Tibial nerve (tissue), 4 donors: ENCODE measurements at places on chromosomes 12 and 14. TPM values are rescaled to one million over a fixed set of nuclear protein-coding genes. Genes with fewer than 3 reads are reported as not detected.

DNA sequence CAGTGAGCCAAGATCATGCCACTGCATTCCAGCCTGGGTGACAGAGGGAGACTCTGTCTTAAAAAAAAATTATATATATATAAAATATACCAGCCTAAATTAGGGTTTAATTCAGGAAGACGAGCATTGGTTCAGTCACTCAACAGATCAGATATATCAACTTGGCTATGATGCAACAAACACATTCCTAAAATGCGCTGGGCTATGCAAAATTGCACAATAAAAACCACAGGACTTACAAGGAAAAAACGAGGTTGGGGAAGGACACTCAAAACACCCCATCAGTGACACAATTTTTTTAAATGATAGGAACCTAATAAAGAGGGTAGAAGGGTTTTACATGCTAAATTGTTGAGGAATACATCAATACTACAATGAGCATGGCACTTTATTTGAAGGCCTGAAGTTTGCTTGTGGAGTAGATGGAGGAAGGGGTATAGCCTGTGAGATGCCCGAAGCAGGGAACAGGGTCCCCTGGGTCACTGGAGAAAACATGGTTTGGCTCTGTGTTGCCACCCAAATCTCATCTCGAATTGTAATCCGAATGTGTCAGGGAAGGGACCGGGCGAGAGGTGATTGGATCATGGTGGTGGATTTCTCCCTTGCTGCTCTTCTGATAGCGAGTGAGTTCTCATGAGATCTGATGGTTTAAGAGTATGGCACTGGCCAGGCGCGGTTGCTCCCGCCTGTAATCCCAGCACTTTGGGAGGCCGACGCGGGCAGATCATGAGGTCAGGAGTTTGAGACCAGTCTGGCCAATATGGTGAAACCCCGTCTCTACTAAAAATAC is 71.2 kb downstream of the TNFAIP2 start:
- DNase-seq = peak; percentile 49

GRCh38 chr14:92035890-92036289 is 4.0 kb downstream of the TRIP11 start:
- DNase-seq = no peak

- no peak for DNase-seq
These were observed 29.7 kb downstream of the NOS1 start for GRCh38 chr12:117331691-117332090.

Gene GPR68
- 0.44 TPM for total RNA-seq

Gene CTDSP2
- 125 TPM for total RNA-seq

DNA sequence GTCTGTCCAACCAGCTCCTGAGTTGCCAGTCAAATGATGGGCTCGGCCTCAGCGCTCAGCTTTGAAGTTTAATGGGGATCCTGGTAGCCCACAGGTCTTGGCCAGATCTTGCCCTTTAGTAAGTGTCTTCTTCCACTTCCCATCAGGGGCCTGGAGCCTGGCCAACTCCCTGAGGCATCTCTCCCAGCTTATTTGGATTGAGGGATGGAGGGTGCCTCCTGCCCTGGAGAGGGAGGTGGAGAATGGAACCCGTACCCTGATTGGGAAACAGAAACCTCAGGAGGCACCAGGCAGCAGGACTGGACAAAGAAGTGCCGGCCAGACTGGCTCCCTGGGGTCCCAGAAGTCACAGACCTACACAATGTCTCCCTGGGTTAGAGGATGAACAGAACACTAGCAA is 40.5 kb upstream of the LTBP2 start:
- no peak for DNase-seq

DNA sequence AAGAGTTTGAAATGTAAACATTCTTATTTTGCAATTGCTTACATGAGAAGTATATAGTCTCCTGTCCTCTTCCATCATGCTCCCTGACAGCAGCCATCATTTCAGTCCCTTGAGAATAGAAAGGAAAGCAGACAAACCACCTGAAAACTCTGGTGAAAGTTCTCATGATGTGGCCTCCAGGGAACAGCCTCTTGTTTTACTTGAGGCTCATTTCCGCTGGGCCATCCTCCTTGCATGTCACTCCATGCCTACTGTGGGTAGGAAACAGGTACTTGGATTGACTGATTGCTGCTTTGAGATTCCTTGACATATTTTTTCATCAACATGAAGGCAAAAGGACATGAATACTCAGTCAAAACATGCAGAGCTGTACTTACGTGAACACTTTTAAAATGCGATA is 6.0 kb downstream of the SYT1 start:
- DNase-seq = no peak

DNA sequence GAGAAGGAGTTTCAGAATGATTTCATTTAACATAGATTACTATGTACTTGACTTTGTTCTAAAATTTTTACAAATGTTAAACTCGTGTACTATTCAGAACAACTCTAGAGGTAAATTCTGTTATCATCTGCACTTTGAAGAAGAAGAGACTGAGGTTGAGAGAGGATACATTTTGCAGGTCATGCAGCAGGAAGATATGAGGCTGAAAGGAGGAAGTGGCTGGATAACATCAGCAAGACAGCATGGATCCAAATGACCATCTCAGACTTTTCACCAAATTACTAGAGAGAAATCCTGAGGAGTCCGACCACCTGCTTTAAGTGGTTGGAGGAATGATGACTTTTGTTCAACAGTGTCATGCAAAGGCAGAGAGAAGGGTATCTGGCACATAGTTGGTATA is 84.9 kb downstream of the ASCL4 start:
- no peak for DNase-seq

DNA sequence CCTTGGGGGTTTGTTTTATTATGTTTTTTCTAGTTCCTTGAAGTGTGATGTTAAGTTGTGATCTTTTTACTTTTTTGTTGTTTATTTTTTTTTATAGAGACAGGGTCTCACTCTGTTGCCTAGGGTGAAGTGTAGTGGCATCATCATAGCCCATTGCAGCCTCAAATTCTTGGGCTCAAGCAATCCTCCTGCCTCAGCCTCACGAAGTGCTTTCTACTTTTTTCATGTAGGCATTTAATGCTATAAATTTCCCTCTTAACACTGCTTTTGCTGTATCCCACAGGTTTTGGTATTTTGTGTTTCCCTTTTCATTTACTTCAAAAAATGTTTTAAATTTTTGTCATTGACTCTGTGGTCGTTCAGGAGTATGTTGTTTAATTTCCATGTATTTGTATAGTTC is 26.6 kb upstream of the PRPF39 start:
- DNase-seq = no peak

Gene DAO
- not detected for total RNA-seq

- DNase-seq = peak; percentile 21
These were observed 343.2 kb downstream of the PDZRN4 start for GRCh38 chr12:41531147-41531829.

DNA sequence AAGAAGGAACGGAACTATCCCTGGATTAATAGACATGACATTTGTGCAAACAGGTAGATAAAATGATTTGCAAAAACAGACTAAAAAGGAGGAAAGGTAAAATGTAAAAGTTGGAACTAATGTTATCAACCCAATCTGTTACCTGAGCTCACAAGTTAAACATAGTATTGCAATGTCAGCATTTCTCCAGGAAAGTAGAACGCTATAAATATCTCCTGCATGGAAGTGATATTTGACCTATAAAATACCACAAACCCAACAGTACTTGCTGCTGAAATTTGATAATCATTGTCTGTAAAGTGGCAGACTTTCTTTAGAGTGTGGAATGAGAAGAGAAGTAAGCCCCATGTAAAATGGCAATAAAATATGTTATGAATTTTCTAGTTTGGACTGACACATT is 1435.7 kb downstream of the LRFN5 start:
- no peak for DNase-seq

Gene TCP11L2
- 28.6 TPM for total RNA-seq

GRCh38 chr14:49954171-49954631 is 61.3 kb downstream of the ARF6 start:
- no peak for DNase-seq

DNA sequence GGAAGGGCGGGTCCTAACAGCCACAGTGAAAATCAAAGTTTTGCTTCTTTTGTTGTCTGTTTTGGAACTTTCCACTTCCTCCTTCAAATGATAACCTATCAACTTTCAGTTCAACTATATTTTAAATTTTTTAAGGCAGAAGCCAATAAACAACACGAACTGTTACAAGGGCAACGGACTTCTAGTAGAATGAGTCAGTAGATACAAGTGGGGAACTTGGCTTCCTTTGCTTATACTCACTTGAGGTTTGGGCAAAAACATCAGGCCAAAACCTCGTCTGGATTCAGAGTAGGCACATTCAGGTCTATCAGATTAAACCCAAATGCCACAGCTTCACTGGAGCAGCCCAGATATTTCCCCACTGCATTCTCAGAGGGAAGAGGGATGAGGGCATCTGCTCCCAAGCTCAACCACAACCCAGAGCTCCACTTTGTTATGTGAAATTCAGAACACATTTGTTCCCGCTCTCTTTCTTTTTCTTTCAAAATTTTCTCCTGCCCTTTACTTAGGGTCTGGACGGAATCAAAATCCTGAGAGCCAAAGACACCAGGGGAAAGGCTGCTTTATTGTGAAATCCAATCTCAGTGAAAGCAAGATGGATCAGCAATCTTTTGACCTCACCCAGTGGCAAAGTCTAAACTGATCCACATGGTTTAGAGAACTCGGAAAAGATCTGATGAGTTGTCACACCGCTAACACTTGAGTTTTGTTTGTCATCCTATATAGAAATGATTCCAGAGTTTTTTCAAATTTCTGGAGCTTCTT is 152.5 kb upstream of the BTG1 start:
- DNase-seq = peak; percentile 24

- DNase-seq = no peak
These were observed 142.1 kb downstream of the RAD51B start for GRCh38 chr14:67961676-67962075.

DNA sequence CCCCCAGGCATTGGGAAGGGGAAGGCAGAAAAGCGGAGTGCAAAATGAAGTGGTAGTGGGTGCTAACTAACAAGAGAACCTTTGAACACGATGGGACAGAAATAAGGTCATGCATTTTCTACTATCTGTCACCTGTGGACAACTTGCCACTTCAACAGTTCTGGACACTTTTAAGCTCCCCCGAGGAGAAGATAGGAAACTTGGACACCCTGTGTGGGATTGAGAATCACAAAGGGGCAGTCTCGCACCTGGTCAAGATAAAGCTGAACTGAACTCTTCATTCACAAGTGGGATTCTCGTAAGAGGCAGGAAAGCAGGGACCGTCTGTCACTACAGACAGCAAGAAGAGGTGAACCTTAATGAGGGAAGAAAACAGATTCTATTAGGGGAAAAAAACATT is 51.6 kb downstream of the EIF2S3B start:
- no peak for DNase-seq

DNA sequence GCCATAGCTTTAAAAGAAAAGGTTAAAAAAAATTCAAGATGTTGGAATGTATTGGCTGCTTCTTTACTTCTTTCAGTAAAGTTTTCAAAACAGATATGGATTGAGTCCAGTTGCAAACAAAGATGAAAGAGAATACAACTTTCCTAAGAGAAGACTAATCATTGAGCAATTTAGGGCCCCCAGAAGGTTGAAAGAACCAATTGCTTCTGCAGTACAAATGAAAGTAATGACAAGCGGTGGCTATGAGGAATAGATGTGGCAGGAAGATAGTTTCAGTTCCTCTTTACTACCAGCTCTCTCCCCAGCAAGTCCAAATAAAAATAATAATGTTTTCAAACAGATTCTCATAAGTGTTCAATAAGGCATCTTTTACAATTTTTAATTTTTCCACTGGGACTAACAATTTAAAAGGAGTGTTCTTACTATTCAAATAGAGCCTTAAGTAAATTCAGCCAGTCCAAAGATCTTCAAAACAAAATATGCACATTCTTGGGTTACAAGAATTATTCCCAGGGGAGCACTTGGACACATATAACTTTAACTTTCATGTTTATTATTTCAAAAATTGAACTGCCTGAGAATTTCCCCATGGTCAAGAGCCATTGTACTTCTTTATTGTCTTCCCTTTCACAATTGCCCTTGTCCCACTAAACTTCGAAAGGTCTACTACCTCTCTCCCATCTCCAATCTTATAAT is 62.3 kb upstream of the PPP1R12A start:
- DNase-seq = no peak

Gene FGD4
- total RNA-seq = 78.3 TPM

DNA sequence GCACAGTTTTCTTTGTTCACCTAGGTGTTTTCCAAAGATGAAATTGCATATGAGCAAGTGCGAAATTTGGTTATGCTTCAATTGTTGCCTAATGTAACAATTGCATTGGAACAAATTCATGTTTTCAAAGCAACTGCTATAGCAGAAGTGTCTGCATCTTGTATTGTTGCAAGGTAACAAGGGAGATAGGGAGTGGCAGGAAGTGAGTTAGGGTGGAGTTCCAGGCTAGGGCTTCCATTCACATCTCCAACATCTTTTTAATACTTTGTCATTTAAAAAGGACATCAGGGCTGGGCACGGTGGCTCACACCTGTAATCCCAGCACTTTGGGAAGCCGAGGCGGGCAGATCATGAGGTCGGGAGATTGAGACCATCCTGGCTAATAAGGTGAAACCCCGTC is 312.3 kb upstream of the E2F7 start:
- no peak for DNase-seq

DNA sequence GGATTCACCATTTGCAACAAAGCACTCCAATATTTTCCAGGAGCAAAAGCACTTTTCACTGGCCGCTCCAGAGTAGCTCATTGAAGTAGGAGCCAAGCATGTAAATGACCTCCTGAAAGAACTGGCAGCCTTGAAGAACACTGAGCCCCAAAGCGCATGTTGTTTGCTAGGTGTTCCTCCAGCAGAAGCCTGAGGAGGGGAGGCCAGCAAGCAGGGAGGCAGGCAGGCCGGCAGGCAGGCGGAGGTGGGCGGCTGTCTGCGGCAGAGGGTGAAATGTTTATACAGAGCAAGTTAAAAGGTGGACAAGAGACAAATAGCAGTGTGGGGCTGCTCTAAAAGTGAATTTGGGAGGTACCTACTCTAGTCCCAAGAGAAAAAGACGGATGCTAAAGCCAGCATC is 439.4 kb downstream of the CCDC91 start:
- no peak for DNase-seq

DNA sequence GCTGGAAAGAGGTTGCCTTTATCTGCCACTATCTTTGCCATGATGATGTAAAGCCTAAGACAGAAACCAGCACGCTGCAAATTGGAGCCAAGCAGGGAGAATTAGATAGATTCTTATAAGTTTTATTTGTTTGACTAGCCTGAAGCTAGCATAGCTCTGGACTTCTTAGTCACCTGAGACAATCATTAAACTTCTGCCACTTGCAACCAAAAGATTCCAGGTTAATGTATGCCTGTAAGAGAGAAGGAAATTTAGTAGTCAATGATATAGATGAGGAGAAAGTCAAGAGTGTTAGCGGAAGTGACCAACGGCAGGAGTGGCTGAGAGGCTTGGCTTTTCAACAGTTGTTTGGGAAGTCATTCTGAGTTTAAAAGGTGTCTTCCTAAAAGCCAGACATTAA is 1106.6 kb downstream of the VRK1 start:
- no peak for DNase-seq

- DNase-seq = no peak
These were observed 85.9 kb downstream of the ARMH4 start for GRCh38 chr14:58066115-58066514.

- no peak for DNase-seq
These were observed 24.5 kb downstream of the FIGNL2 start for GRCh38 chr12:51823875-51824565.

Gene OTUB2
- 0.60 TPM for total RNA-seq

Gene OR4Q2
- not detected for total RNA-seq

- no peak for DNase-seq
These were observed 150.4 kb upstream of the MAX start for GRCh38 chr14:65252482-65253255.

- DNase-seq = no peak
These were observed 1.5 kb downstream of the COX16 start for GRCh38 chr14:70357985-70358384.
